NCI-H2081 (cell line): ENCODE measurements at places on chromosomes 6 and 20.

DNA sequence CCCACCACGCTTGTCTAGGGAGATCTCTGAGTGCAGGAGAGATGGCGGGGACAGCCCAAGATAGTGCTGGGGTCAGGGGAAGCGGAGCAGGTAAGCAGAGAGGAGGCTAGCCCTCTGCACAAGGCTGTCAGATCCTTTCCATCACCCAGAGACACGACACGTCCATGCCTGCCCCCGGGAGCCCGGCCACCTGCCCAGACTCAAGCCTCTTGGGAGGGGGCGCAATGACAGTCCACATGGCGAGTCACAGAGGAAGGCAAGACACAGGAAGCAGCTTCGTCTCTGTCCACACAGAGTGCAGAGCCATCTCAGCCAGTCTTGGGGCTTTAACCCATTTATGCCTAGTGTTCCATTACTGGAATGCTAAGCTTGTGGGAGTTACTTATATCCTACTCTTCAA is 78.4 kb downstream of the PREX1 start:
- DNase-seq = no peak

GRCh38 chr6:132285004-132285780 is 116.1 kb downstream of the MOXD1 start:
- no peak for DNase-seq

- DNase-seq = no peak
Measured at GRCh38 chr20:46013322-46013828, 4.7 kb downstream of the MMP9 start.

DNA sequence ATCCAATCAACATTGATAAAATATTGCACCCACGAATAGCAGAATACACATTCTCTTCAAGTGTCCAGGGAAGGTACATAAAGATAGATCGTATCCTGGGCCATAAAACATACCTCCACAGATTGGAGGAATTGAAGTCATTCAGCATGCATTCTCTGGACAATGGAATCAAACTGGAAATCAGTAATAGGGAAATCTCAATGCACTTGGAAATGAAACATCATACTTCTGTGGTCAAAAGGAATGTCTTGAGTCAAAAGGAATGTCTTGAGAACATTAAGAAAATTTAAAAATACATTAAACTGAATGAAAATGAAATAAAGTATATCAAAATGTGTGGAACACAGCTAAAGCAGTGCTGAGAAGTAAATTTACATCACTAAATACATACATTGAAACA is 138.8 kb downstream of the TFAP2A start:
- DNase-seq = no peak

GRCh38 chr6:7111095-7111690 is 3.4 kb downstream of the RREB1 start:
- no peak for DNase-seq

GRCh38 chr20:16580620-16581019 is 7.4 kb upstream of the KIF16B start:
- DNase-seq = no peak

- DNase-seq = no peak
Measured at GRCh38 chr6:136920216-136920615, 1.9 kb upstream of the SLC35D3 start.

DNA sequence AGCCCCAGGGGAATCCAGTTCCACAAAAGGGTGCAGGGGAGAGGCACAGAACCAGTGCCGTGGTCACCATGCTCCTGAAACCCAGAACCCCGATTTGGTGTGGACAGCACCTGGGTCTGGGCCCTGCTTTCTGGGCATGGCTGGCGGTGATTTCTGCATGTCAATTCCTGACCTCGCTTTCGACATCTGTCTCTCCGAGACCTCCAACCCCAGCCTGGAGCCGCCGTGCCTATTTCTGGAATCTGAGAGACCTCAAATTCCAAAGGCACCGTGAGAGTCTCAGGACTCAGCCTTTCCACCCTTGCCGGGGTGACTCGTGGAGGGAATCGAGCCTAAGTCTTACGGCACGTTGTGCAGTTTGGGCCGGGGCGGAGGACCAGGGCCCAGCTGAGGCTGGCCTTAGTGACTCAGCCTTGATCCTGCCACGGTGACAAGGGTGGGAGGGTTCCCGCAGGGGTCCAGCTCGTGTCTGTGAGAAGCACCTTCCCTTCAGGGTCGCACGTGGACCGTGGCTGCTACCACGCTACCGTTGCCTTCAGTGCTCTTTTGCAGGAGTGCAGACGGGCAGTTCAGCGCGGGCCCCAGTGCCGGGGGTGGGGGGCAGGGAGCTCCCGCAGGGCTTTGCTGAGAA is 133.7 kb downstream of the PXDC1 start:
- DNase-seq = no peak

DNA sequence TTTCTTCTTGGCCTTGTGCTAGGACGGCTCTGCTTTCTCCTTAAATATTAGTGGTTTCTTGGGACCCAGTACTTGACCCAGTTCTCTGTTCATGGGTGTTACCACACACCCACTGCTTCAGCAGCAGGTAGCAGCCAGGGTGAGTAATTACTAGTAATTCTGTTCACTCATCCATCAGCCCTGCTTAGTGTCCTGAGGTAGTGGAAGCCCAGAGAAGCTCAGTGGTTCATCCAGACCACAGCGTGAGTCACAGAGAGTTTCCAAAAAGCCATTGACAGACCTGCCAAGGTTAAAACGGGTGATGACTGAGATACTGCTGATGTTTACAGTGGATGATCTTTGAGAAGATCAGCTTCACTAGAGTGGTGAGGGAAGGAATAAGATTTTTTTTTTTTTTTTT is 51.7 kb upstream of the HINT3 start:
- DNase-seq = no peak

- no peak for DNase-seq
Measured at GRCh38 chr6:131381052-131381708, 191.8 kb upstream of the ARG1 start.

DNA sequence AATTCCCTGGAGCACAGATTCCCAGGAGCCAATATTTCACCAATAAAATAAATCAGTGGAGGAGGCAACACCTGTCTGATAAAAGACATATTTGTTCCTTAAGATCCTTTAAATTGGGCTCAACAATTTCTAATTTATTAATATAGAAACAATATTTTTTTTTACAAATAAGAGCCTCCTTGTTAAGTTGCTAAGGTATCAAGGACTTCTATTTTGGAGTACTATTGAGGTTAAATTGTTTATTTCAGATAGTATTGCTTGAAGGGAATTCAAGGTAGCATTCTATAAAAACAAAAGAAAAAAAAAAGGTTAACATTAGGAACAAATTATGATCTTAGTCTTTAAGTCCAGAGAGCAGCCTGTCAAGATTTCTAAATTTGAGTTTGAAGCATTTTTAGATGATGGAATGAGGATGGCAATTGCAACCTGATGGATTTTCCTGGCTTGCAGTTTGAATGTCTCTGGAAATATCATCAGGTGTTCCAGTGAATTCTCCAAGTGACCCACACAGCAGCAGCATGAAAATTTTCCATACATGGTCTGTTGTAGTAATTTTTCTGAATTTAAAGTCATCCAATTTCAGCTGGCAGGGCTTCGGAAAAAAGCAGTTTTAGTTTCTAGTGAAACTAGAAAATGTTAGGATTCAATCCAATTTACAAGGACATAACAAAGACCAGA is 19.3 kb upstream of the NCR2 start:
- no peak for DNase-seq

DNA sequence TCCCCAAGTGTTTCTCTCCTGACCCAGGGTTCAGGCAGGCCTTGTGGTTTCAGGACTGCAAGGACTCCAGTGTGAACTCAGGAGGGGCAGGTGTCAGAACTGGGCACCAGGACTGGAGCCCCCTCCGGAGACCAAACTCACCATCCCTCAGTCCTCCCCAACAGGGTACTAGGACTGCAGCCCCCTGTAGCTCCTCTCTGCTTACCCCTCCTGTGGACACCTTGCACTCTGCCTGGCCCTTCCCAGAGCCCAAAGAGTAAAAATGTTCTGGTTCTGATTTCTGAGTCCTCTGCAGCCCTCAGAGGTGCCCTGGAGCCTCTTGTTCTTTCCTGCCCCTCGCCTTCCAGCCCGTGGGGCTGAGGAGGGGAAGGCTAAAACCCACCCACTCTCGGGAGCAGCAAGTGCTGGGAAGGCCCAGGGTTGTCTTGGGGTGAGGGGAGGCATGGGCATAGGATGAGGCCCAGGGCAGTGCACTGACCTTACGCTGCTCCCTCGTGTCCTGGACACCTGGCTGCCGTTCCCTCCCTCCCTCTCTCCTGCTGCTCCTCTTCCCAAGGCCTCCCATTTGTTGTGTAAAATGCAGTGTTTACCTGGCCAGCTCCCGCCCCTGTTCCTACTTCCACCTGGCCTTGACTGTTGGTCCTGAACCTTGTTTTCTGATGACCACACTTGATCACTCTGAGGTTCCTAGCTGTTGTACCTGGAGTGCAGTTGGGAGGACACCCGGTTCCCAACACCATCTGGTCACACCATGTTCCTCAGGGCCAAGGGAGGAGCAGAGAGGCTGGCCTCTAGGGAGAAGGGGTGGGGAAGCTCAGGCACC is 9.9 kb downstream of the CNPY3 start:
- DNase-seq = no peak

- no peak for DNase-seq
Measured at GRCh38 chr6:99602520-99603420, 3.9 kb upstream of the PRDM13 start.
